ENCODE measurements at places on chromosomes 2 and 18.

DNA sequence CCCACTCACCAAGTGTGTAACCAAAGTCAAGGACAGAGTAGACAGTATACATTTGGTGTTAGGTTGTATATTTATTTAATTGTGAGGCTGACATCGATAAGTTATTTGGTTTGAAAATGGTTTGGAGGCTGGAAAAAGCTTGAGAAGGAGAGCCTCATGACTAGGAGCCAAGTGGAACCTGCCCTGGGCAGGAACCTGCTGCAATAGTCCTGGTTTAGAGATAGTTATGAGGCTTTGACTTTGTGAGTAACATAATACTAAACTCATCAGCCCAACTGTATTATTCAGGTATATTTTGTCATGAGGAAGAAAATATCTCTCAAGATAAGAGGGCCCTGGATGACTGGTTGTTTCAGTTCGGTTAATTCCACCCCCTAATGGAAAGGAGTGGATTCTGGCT lies 234.3 kb upstream of the CYRIA start:
- no peak for DNase-seq

- DNase-seq, result no peak
Observed at GRCh38 chr18:45357686-45358470, 257.4 kb upstream of the SLC14A2 start.

DNA sequence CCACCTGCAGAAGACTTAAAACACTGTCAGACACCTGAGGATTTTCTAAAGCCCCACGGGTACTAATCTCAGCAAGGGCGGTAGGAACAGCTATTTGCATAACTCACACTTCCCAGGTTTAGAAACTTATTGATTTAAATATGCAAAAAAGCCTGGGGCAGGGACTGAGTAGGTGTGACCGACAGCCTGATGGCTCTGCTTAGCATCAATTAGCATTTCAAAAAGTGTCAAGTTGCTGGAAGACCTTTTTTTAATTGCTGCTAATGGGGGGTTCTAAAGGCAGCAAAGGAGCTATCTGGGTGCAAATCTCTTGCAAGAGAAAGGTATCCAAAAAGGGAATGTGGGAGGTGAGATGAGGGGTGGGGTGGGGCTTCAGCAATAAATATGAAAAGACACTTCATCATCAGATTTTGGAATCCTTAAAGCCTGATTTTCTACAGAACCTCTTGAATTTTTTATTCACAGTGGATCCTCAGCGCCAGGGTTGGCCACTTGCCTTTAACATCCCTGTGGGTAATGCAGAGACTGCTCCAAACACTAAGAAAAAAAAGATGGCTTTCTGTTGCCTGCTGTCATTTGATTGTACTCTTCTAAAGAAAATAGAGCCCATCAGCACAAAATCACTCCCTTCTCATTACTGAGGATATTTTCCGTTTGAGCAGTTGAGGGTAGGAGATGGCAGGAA lies 121.1 kb upstream of the RMP24 start:
- no peak for DNase-seq

GRCh38 chr18:59093668-59094067 lies 46.0 kb upstream of the SEC11C start:
- no peak for DNase-seq

DNA sequence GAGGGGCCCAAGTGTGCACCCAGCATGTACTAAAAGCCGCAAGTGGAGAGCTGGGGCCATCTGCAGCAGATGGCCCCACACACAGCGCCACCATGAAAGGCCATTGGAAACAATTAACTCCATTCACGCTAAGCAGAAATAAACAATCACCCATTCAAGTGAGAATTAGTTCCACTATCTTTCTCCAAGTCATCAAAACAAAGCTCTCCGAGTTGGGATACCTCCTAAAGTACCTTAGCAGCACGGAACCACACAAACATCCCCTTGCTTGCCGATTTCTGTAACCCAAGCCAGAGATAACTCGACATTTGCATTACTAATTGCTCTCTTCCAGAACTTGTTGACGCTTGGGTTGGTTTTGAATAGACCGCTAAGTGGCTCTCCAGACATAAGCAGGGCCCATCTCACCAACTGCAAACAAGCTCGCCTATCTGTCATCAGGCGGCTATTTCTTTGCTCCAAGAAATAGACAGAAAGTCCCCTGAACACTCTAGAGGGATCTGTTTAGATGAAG lies 840.6 kb upstream of the SALL3 start:
- no peak for DNase-seq

- DNase-seq, result no peak
Observed at GRCh38 chr2:206336861-206337260, 62.4 kb downstream of the ZDBF2 start.

GRCh38 chr18:6746386-6746960 lies 17.0 kb downstream of the ARHGAP28 start:
- DNase-seq, result no peak

DNA sequence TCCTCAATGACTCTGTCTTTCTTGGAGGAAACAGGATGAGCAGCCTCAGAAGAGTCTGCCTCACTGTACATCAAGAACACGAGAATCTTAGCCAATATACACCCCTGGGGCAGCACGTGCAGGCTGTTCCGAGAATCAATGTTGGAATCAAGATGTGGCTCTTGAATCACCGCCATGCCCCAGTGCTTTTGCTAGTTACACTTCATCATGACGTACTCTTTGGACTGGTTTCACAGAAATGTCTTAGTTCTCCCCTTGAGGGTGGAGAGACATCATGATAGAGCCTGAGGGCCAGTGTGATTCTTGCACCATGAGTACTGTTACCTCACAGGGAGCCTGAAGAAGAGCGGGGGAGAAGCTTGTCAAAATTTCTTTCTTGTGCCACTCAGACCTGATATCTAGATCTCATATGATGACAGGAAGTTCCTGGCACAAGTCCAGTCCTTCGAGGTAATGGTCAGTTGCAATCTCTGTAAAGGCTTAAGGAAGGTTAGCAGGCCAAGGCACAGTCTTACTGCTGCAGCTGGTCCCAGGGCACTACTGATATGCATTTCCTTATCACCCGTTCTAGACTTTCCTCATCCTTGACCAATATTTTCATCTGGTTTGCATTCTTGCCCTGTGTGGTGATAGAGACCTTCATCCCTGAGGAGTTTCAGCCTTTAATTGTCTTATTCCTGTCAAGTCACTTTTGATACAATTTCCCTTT lies 28.2 kb upstream of the STAT4 start:
- no peak for DNase-seq

- DNase-seq, result no peak
Observed at GRCh38 chr18:79608535-79608934, 71.1 kb upstream of the CTDP1 start.

- DNase-seq, result no peak
Observed at GRCh38 chr18:27114842-27115241, 70.3 kb downstream of the CHST9 start.

- no peak for DNase-seq
Observed at GRCh38 chr2:62076980-62077638, 118.8 kb upstream of the B3GNT2 start.

DNA sequence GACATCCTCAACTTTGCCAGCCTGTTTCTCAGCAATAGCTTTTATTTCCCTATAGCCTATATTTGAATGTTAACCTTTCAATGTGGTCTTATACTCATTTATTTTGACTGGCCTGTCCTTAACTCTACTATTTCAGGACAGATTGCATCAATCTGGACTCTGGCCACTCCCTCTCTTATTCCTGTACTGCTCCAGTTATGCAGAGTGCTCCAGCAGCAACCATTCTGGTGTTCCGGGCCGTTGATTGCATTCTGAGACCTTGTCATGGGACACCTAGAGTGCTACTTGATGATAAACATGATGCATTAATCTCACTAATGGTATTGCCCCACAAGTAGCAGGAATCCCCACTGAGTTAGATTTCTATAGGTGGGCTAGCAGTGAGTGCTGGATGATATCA lies 363.4 kb downstream of the LRRTM1 start:
- DNase-seq, result no peak

GRCh38 chr18:57475903-57476302 lies 40.7 kb downstream of the ONECUT2 start:
- DNase-seq, result no peak

GRCh38 chr2:64730551-64731262 lies 77.0 kb upstream of the SERTAD2 start:
- DNase-seq, result peak; percentile 26

GRCh38 chr2:173963817-173964564 lies 1.2 kb downstream of the SP3 start:
- peak; percentile 91 for DNase-seq

DNA sequence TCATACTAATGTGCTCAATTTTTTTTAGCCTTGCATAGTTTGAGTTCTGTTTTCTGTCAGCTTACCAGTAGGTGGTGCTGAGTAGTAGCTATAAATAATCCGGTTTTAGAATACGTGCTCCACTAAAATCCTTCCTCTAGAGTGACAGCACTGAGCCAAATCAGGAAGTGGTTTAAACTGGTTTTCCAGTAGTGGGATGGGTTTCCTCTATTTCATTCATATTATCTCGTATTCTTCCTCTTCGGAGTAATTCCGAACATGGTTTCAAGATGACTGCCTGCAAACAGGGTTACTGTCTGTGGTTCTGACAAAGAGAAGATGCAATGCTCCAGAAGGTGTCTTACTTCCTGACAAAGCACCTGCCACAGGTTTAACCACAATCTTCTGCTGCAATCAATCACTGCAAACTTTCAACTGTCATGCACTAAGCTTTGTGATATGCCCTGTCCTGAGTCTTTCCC lies 496.9 kb upstream of the VRK2 start:
- no peak for DNase-seq

GRCh38 chr2:174053355-174054151 lies 88.4 kb upstream of the SP3 start:
- DNase-seq, result no peak

DNA sequence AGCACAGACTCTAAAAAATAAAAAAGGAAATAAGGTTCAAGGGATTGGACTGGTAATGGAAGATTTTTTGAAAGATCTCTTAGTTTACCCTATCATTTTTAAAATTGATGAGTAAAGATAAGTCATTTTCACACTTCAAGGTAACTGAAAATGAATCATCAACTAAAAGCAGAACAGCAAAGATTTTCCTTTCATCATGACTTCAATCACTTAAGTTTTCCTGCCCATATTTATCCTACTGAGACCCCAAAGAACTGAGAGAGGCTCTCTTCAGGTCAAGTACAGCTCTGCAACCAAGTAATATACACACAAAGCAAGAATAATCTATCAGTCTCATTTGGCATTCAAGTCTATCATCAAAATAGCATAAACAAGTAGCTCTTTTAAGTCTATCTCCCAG lies 540.7 kb downstream of the METTL4 start:
- no peak for DNase-seq

GRCh38 chr2:141900826-141901225 lies 230.0 kb downstream of the LRP1B start:
- DNase-seq, result no peak

DNA sequence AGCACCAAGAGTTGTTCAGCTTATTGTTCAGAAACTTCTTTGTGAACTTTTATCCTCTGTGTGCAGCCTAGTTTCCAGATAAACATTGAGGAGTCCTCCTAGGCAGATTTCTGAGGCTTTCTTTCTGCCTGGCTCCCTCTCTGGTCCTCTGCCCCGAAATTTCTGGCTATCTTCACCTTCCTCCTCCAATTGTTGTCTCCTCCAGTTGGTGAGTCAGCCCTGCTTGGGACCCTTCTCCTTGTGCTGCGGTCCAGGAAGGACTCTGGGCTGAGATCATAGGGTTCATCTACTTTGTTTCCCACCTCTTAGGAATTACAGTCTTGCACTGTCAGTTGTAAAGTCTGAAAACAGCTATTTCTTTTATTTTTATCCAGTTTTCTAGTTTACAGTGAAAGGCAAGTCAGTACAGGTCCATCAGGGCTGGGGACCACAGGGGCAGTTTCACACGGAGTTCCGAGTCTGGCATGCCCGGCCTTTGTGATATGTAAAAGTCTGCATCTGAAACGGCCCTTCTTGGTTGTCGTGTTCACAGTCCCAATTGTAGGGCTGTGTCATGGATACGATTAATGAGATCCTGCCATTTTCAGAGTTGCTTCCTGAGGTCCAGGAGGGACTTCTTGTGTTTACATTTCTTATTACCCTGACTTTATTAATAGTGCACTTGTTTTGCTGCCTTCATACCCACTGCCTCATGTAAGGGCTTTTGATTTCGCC lies 100.8 kb downstream of the SMC6 start:
- no peak for DNase-seq

DNA sequence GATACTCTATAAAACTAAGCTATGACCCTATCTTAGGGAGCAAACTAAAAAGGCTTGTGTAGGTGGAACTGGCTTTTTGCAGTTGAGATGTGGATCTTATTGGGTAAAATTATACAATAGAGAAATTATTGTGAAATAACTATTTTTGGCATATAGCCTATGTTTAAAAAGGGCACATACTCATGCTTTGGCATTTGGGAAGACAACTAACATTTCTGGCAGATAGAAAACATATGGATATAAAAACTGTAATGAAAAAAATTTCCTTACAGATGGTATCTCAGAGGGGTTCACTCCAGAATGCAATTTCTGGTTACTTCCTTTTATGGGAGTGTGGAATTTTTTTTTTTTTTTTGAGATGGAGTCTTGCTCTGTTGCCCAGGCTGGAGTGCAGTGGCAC lies 120.1 kb upstream of the CCDC195 start:
- DNase-seq, result no peak

GRCh38 chr2:171244466-171244969 lies 83.8 kb upstream of the TLK1 start:
- no peak for DNase-seq

GRCh38 chr18:33513027-33513426 lies 65.0 kb upstream of the ASXL3 start:
- no peak for DNase-seq

DNA sequence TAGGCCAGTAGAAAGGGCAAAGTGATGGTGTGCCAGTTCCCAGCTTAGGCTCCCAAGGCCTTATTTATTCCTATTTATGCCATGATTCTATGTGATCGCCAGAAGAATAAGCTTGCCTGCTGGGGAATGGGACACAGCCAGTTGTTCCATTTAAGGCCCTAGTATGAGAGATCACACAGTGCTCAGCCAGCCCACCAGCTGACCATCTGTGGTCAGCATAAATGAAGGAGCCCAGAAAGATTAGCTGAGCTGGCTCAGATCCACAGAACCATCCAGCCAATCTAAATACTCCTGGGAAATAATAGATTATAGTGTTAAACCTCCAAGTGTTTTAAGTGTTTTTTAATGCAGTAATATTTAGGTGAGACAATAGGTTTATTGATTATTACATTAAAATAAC lies 12.6 kb upstream of the L3MBTL4 start:
- no peak for DNase-seq
